ENCODE measurements at places on chromosomes 13 and 19.

GRCh38 chr19:45882652-45883585 is 3.0 kb downstream of the IRF2BP1 start:
- peak; percentile 62 for DNase-seq

GRCh38 chr13:101218484-101218883 is 197.8 kb downstream of the NALCN start:
- DNase-seq, result no peak

- no peak for DNase-seq
Measured at GRCh38 chr13:36006347-36006746, 124.8 kb downstream of the DCLK1 start.

DNA sequence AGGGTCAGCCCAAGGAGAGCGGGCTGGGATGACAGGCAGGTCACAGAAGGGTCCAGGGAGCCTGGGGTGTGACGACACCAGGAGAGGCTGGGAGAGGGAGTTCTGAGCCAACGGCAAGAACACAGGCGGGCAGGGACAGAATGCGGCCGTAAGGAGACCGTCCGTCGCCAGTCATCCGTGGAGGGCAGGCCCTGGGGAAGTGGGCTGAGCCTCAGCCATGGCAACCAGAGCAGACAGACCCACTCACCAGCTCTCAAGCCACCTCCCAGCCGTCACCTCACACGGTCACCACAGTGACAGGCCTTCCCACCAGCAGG is 3.7 kb upstream of the TMEM86B start:
- DNase-seq, result no peak

DNA sequence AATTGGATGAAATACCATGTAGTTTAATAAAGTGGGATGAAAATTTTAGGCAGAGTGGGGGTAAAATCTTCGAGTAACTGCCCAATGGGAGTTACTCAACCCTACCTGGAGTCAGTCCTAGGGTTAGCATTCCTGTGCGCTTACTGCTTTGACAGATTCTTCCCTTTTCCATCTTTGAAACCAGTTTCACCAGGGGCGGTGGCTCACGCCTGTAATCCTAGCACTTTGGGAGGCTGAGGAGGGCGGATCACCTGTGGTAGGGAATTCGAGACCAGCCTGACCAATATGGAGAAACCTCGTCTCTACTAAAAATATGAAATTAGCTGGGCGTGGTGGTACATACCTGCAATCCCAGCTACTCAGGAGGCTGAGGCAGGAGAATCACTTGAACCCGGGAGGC is 37.0 kb upstream of the CXCL17 start:
- DNase-seq, result no peak

DNA sequence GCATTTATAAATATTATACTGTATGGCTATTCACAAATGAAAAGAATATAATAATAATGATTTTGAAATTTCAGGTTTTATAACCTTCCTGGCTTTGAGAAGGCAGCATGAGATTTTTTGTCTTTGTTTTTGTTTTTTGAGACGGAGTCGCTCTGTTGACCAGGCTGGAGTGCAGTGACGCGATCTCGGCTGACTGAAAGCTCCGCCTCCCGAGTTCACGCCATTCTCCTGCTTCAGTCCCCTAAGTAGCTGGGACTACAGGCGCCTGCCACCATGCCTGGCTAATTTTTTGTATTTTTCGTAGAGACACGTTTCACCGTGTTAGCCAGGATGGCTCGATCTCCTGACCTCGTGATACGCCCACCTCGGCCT is 64.1 kb downstream of the ZNF429 start:
- peak; percentile 33 for DNase-seq

DNA sequence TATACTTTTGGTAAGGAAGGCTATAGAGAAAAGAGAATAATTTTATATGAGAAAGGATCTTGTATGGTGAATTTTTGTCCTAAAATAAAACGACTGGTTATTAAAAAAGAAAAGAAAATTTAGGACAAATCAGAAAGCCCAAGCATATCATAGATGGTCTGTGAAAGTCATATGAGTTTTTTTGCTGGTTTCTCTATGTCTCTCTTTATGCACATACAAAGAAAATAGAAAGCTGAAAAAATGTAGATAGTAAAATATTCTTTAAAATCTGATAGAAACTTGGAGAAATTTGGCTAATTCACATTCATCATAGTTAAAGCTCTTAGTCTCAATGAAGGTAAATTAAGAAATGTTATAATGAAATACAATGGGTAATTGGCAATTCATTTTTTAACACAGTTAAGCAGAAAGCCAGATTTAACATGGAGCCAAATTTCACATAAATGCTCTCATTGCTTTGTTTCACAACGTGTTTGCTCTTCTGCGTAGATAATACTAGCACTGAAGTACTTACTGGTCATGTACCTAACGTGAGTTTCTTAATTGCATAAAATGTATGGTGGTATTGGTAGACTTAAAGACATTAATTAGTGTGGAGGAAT is 621.5 kb upstream of the ATXN8OS start:
- DNase-seq, result no peak

DNA sequence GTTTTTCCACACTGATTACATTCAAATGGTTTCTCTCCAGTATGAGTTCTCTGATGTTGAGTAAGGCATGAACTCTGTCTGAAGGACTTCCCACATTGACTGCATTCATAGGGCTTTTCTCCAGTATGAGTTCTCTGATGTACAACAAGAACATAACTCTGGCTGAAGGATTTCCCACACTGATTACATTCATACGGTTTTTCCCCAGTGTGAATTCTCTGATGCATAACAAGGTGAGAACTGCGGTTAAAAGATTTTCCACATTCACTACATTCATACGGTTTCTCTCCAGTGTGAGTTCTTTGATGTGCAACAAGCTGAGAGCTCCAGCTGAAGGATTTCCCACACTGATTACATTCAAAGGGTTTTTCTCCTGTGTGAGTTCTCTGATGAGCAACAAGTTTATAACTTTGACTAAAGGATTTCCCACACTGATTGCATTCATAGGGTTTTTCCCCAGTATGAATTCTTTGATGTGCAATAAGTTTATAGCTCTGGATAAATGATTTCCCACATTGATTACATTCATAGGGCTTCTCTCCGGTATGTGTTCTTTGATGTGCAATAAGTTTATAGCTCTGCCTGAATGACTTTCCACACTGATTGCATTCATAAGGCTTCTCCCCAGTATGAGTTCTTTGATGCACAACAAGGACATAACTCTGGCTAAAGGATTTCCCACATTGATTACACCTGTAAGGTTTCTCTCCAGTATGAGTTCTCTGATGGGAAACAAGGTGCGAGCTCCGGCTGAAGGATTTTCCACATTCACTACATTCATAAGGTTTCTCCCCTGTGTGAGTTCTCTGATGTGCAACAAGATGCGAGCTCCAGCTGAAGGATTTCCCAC is 23.5 kb downstream of the ZNF180 start:
- no peak for DNase-seq

DNA sequence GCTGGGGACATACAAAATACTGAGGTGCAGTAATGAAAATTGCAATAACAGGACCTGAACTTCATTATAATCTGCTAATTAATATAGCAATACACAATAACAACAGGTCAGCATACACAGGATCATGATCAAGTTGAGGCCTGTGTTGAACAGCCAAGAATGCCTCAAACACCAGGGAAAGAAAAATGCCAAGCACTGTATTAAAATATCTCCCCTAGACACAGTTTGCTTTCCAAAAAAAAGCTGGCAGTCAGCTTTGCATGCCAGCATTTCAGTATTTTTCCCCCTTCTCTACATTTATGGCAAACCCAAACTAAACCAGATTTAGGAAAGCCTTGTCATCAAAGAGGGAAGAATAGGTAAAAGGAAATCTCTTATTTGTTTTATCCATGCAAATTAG is 226.9 kb downstream of the LHFPL6 start:
- no peak for DNase-seq

GRCh38 chr19:40392894-40393517 is 3.0 kb upstream of the HIPK4 start:
- no peak for DNase-seq

- DNase-seq, result no peak
Measured at GRCh38 chr19:14997981-14998380, 18.3 kb upstream of the SLC1A6 start.

- no peak for DNase-seq
Measured at GRCh38 chr19:29417048-29417447, 108.7 kb upstream of the VSTM2B start.

DNA sequence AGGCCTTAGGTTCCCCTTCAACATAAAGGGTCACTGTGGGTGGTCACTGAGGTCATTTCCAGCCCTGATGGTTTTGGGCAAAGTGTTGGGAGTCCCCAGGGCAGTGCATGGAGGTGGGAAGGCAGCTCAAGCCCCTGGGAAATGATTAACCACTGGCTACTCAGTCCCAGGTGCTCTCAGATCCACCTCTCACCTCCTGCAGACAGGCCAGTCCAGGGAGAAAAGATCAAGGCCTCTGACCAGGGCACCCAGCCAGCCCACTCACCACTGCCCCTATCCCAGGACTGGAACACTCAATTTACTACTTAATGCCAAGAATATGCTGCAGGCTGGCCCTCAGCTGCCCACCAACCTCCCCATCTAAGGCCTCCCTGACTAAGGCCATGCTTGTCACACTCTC is 1307.9 kb downstream of the UQCRFS1 start:
- no peak for DNase-seq

- DNase-seq, result no peak
Measured at GRCh38 chr13:79456656-79457365, 24.1 kb upstream of the NDFIP2 start.

- DNase-seq, result no peak
Measured at GRCh38 chr19:5997371-5997770, 19.4 kb upstream of the RANBP3 start.

GRCh38 chr13:111482806-111483620 is 162.6 kb downstream of the TEX29 start:
- DNase-seq, result no peak

DNA sequence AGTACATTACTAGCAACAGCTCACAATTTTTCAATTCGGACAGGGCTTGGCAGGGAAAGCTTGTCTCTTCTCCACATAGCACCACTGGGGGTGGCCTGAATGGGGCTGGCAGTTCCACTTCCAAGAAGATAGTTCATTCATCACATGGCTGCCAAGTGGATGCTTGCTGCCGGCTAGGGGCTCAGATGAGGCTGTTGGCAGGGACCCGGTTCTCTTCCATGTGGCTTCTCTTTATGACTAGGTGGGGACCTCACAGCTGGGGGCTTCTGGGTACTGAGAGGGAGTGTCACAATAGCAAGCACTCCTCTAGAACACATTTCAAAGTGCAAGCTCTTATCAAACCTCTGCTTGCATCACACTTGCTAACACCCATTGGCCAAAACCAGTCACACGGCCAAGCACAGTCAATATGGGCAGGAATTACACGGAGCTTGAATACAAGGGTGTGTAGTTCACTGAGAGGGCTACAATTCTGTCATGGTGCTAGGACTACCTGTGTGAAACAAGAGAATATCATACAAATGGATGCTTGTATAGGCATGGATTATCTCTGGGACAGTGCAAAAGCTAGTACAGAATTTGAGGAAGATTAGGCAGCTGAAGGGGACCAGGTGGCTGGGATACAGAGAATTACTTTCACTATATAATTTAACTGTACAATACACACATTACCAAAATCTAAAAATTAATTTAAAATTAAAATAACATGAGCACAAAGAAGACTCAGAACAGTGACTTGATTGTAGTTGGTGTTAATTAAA is 32.3 kb downstream of the ATP7B start:
- no peak for DNase-seq

DNA sequence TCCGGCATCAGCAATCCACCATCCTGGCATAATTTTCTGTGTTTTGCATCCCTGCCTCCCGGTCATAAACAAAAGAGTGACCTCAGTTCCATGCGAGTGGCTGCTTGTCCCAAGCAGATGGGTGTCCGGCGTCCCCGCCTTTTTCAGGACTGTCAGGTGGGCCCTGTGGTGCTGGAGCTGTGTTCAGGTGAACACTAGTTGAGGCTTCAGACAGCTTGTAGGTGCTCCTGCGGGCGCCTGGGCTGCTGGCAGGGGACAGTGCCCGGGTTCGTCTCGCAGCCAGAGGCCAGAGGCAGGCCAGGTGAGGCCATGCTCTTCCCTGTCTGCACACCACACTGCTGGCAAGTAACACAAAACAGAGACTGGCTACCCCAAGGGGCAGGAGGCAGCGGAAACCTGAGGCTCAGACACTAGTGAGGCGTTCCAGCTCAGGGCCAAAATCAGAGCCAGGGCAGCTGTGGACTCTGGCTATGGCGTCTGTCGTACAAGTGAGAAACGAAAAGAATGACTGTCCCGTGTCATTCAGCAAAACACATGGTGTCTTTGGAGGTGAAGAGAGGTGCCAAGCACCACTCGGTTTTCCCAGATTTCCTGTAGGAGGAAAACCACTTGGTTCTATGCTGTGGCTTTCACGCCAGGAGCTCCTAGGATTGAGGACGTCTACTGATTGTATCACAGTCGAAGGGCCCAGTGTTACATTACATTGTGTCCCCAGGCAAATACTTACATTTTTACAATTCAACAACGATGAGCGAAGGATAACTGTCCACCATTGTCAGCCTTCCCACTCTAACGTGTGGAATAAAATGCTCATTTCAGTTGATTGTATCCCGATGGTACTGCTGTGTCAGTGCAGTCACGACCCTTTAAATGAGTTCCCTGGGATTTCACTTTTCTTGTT is 104.0 kb downstream of the ATP11A start:
- no peak for DNase-seq

DNA sequence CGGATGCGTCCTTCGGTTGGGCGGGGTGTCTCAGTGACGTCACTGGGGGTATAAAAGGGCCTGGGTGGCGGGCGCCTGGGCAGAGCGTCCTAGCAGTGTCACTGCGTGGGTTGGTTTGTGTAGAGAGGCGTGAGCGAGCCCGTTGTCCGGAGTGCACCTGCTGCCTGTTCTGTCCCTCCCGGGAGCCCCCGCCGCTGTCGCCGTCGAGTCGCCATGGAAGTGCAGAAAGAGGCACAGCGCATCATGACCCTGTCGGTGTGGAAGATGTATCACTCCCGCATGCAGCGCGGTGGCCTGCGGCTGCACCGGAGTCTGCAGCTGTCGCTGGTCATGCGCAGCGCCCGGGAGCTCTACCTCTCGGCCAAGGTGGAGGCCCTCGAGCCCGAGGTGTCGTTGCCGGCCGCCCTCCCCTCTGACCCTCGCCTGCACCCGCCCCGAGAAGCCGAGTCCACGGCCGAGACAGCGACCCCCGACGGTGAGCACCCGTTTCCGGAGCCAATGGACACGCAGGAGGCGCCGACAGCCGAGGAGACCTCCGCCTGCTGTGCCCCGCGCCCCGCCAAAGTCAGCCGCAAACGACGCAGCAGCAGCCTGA is 2.9 kb downstream of the IER2 start:
- DNase-seq, result peak; percentile 99

Measured in posterior cingulate gyrus (tissue), 11 donors.